ENCODE measurements at places on chromosomes 6 and 20.

DNA sequence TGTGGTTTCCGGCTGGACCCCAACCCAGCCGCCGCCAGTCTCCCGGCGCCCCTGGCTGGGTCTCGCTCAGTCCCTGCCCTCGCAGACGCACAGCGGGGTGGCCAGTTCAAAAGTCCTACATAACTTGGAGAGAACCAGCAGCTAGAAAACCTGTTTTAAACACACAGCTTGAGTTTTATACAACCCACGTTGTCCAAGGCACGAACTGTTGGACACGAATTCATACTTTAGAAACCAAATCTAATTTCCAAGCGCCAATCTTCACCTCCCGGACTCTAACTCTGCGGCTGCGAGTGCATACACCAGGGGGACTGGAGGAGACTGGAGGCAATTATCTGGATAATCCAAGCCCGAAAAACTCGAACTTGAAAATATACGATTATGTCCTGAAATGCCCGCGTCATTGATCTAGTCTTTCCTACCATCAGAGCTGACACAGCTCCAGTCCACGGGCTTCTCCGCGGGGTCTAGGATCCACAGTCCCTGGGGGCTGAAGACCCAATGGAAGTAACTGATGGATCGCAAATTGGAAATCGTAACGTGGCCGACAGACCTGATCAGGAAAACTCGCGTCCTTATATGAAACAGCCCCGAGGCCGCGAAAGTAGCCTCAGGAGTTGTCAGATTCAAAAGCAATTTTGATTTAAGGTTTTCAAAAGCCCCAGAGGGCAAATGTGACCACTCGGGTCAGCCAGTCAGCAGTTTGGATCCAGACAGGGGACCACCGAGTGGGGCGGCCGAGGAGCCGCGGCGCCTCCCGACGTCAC, 843 bp upstream of the HEY2 start:
- no peak for DNase-seq

DNA sequence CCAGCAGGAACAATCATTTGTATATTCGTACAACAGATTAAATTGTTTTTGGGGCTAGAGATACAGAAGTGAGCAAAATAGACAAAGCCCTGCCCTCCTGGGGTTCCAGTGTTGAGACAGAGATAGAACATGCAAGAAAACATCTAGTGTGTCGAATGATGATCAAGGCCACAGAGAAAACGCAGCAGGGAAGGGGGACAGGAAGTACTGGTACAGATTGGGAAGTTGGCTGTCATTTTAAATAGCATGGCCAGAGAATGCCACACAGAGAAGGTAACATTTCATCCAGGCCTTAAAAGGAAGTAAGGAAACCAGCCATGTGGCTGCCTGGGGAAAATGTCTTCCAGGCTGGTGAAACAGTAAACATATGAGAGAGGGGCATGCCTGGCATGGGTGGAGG, 202.6 kb upstream of the MYLIP start:
- DNase-seq: no peak

DNA sequence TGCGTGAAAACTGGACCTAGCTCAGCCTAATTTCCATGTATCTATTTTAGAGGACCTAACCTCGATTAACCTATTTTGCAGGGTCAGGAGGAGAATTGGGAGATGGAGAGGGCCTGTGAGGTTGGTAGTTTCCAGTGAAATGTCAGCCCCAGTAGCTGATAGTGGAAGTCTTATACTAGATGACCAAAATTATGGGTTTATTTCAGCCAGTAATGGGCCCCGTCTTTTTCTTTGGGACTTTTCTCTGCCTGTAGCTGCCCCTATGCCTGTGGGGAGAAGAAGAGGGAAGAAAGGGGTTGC, 37.8 kb downstream of the RREB1 start:
- DNase-seq: no peak

DNA sequence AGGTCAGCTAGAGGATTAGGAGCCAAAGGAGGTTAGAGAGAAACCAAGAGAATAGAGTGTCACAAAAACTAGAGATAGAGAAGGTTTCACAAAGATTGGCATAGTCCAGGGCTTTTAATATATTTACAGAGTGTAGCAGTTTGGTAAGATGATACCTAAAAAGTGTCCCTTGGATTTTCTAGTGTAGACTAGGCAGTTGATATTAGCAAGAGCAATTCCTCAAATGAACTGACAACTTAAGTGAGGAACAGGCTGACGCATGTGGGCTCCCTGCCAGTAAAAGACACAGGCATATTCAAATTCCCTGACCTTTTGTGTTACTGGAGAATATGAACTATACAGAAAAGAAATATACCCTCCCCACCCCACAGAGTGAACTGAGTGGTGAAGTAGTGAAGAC, 40.1 kb downstream of the VTA1 start:
- no peak for DNase-seq

DNA sequence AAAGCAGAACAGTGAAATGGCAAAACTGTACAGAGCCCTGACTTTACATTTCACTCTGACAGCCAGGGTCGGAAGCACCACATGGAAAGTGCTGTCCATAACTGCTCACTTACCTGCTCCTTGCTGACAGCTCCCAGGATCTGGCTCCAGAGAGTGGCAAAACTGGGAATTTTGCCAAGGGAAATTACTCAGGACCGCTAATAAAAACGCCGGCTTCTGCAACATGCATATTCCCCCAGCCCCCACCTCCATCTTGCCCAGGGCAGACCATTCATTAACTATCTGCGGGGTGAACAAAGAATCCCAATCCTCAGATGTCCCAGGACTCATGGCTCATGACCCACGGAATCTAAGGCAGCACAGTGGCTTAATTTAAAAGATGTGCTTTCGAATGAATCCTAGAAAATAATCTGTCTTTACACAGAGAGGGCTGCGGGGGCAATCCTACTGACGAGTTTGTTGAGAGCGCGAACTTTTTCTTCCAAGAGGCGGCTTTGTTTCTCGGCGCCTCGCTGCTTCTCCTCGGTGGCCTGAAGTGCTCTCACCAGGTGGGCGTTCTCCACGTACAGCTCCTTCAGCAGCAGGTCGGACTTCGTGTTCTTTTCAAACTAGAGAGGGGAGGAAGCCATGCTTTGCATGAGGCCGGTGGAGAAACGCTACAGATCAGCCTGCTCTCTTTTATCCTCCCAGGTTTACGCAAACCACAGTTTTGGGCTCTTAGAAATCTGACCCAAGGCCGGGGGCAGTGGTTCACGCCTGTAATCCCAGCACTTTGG, 45.8 kb downstream of the GINS1 start:
- no peak for DNase-seq

- DNase-seq: no peak
These were observed 155.8 kb downstream of the EYA4 start for GRCh38 chr6:133396984-133397348.

GRCh38 chr6:84871925-84872324, 107.5 kb upstream of the TBX18 start:
- no peak for DNase-seq

DNA sequence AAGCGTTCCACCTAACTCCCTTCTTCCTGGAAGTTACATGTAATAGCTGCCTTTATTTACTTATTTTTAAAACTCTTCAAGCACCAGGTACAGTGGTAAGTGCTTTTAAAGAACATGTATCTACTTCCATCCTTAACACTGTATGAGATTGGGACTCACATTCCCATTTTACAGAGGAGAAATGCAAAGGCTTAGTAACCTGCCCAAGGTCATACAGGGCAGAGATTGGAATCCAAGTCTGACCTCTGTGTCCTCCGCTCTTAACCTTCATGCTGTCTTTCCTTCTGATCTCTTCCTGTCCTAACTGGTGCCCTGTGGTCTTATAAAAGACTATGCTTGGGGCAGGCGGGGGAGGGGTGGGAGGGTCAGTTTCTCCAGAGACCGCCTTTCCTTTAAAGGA, 1.6 kb downstream of the B4GALT5 start:
- DNase-seq: no peak

DNA sequence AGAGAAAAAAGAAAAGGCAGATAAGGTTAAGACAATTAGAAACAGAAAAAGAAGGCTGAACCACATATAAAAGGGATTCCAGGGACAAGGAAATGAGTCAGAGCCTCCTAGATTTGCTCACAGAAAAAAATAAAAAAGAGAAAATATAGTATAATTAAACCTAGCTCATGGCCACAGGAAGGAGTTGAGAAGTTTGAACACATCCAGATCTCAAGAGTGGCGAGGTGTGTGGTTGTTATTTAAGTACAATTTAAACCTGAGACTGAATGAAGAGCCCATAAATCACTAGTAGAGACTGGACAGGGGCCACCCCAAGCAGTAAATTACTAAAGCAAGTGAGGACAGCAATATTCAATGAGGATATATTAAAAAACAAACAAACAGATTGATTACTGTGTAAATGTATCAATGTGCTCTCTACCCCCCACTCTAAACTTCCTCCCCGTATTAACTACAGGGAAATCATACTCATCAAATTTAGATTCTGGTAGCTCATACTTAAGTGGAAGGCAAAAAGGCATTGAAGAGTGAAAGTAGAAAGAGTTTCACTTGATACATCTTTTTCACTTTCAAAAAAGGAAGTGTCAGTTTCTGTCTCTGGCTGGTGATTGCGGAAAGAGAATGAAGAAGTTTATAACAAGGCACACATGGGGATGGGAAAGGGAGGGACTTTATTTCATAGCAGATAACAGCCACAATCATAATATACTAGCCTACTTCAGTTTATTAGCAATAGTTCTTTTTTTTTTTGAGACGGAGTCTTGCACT, 49.3 kb upstream of the SCAF8 start:
- DNase-seq: peak; percentile 25

DNA sequence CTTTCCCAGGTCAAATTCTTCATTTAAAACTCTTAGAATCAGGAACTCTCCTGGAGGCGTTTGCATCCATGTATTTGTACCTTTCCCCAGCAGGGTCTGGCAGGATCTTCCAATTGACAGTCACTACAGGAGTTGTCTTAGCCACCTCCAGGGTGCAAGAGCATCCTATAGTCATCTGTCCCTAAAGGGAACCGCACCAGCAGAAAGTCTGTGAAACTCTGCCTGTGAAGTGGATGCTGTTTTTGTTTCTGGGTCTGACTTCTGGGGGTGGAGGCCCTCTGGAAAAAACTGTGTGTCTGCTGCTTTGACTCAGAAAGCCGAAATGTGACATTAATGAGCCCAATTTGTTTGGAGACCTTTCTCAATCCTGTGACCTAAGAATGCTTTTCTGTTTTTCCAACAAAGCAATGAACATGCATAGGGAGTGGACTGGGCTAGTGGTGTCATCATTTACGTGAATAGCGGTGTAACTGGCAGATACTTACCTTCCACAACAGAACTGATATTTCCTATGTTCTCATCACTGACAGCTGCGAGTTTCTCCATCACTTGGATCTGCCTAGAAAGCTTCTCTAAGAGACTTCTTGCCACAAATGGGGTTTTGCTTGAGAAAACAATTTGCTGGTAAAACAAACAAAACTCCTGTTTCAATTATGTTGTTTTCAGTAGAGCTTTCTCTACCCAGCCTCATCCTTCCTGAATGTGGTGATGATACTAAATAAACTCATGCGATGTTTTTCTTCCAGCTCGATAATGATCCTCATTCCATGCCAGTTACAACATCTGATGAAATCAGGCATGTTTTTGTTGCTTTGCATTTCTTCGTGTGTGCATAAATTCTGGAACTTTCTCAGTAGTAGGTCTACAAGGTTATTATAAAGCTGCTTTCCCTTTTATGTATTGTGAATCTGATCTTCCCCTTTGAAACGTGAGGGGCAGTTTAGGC, 33.3 kb upstream of the ARMH2 start:
- peak; percentile 8 for DNase-seq

DNA sequence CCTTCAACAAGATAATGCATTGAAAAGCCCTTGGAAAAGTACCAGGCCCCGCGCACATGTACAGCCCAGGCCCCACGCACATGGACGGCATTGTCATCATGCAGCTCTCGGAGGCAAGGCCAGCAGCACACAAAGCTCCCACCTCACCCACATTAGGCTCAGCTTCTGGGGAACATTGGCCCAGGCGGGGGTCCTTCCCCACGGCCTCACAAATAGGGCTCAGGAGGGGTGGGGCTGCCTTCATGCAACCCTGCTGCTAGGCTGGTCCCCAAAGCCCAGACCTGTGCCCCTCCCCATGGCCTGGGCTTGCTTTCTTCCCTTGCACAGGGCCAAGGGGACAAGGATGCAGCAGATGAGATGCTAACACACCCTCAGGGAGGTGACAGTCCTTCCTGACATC, 26.7 kb downstream of the NPEPL1 start:
- DNase-seq: no peak

- DNase-seq: no peak
These were observed 17.4 kb upstream of the SLCO4A1 start for GRCh38 chr20:62624719-62625453.

DNA sequence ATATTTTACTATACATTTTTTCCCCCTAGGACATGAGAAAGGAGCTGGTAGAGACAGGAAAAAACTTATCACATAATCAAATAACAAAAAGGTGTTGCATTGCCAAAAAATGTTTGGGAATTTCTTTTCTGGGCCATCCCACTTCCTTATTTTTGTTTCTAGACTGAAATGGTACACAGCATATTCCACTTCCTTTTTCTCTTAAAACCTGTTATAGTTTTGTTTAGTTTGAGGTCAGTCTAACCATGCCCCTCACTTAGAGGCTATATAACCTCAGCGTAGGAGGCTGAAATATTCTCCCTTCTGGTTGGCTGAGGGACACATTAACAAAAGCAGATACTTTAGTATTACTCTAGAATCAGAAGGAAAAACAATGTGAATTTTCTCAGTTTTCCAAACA, 323.9 kb downstream of the GJA1 start:
- no peak for DNase-seq

GRCh38 chr6:31479151-31479932, 18.6 kb upstream of the MICB start:
- DNase-seq: no peak

DNA sequence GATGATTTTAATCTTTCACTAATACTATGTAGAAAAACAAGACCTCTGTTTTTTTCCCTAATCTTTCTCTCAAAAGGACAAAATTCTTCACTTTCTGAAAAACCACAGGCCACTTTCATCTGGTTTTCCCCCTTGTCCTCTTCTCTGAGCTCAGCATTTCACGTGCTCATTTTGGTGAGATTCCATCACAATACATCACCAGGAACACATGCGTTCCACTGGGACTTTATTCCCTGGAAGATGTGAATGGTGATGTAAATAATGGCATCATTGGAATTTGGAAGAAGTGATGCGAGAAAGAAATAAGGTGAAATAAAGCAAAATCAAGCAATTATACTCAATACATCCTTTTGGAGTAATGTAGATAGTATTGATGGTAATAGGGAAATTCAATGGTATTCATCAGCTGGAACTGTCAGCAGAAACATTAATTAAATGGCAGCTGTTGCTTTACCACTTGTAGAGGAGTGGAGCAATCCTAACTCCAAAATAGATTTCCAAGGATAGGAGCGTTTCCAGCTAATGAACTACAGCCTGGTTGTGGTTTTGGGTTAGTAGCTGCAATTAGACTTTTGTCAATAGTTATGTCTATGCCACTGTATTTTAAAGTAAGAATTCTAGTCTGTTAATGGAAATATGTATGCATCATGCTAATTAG, 11.5 kb downstream of the FILIP1 start:
- peak; percentile 22 for DNase-seq

DNA sequence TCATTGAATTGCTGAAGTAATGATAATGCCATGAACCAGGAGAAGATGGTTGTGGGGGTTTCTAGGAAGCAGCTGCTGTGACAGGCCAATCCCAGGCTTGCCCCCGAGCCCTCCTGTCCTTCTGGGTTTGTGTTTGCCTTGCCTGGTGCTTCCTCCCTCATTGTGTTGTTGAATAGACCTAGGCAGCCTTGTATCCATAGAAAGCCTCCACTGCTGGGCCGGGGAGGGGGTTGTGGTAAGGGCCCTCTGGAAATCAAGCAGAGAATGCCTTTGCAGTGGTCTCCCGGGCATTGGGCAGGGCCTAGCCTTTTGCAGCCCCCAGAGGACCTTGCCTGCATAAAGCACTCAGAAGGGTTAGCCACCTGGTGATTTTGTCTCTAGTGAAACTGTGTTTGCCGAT, 69.3 kb downstream of the CDS2 start:
- DNase-seq: no peak
